Foreskin keratinocyte (primary cell): ENCODE measurements at places on chromosomes 13 and 19. TPM values are rescaled to one million over a fixed set of nuclear protein-coding genes. Genes with fewer than 3 reads are reported as not detected.

The KLHL1 gene
- total RNA-seq, result not detected in 2 replicates

The PEX11G gene
- 1.9 and 2.0 TPM in 2 replicates for total RNA-seq

The LYPD5 gene
- total RNA-seq, result 2.3 and 4.0 TPM in 2 replicates

The METTL21C gene
- not detected in 2 replicates for total RNA-seq

The LIPE gene
- total RNA-seq, result 23.9 and 27.0 TPM in 2 replicates

The ATP4B gene
- total RNA-seq, result not detected in 2 replicates
